GM13976 (cell line): ENCODE measurements at places on chromosomes 12 and 14.

DNA sequence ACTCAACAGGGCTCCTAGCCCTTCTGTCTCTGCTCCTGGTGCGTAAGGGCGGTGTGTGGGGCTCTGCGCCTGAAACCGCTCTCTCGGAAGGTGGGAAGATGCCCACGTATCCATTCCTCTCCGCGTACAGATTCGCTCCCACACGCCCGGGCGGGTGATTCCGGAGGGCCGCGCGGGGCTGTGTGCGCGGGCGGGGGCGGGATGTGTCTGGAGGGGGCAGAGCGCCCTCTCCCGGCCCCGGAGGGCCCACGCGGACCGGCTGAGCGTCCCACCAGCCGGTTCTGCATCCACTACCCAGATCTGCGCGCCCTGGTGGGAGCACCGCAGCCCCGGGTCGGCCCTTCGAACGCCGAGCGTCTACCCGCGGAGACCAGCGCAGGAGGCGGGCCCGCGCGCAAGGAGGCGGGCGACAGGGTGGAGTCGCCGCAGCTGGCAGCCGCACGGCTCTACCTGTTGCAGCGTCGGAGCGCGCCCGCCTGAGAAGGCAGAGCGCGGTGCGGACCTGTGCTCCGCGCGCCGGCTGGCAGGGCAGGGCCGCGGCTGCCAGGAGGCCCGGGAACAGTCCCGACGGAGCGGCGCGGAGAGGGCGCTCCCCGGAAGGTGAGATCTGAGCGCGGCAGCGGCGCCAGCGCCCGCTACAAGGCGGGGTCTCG lies 1.4 kb upstream of the KCNK13 start:
- peak; percentile 86 for DNase-seq

GRCh38 chr14:89881839-89882238 lies 72.7 kb downstream of the EFCAB11 start:
- DNase-seq = no peak

GRCh38 chr12:16585781-16586180 lies 20.2 kb downstream of the LMO3 start:
- no peak for DNase-seq

DNA sequence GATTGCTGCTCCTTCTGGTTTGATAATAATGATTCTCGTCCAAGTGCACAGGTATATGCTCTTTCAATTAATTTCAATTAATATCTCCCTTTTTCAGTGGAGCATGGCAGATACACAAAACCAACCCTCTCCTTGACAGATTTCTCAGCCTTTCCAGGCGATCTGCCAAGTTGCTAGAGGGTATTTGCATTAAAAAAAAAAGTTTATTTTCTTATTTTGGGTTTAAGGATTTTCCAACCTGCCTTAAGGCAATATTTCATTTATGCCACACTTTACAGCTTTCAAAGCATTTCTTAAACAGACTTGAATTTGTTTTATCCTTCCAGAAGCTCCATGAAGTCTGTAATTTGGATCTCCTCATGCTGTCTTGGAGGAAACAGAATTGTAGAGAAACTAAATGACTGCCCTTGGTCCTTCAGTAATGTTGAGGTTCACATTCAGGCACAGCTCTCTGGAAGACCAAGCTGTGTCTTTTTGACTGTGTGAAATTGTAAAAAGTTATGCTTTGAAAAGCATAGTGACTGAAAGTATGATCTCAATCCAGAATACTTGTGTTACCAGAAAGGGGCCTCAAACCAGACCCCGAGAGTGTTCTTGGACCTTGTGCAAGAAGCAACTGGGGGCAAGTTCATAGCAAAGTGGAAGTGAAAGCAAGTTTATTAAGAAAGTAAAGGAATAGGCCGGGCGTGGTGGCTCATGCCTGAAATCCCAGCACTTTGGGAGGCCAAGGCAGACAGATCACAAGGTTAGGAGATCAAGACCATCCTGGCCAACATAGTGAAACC lies 2.3 kb downstream of the DGLUCY start:
- no peak for DNase-seq
